ENCODE measurements at places on chromosomes 2 and 18. TPM values are rescaled to one million over a fixed set of nuclear protein-coding genes. Genes with fewer than 3 reads are reported as not detected.

DNA sequence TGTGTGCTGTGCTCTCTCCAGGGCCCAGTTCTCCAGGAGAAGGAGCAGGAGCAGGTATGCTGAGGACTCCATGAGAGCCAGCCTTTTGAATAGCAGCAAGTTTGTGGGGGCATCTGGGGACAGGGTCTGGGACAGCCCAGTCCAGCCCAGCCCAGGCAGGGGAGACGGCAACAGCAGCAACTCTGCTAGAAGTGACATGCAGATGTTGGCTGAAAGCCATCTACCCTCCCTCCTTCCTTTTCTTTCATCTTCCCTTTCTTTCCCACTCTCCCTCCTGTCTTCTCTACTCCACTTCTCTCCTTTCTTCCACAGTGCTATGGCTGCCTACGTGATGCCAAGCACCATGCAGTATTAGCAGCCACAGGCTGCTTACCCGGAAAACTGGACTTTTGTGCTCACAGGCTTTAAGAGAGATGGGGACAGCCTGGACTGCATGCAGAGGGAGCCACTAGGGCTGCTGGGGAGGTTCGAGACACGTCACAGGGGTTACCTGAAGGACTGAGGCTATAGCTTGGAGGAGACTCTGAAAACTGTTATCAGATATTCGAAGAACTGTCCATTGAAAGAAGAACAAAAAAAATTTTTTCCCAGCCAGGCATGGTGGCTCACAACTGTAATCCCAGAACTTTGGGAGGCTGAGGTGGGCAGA lies 23.8 kb upstream of the YWHAQ start:
- DNase-seq: no peak

DNA sequence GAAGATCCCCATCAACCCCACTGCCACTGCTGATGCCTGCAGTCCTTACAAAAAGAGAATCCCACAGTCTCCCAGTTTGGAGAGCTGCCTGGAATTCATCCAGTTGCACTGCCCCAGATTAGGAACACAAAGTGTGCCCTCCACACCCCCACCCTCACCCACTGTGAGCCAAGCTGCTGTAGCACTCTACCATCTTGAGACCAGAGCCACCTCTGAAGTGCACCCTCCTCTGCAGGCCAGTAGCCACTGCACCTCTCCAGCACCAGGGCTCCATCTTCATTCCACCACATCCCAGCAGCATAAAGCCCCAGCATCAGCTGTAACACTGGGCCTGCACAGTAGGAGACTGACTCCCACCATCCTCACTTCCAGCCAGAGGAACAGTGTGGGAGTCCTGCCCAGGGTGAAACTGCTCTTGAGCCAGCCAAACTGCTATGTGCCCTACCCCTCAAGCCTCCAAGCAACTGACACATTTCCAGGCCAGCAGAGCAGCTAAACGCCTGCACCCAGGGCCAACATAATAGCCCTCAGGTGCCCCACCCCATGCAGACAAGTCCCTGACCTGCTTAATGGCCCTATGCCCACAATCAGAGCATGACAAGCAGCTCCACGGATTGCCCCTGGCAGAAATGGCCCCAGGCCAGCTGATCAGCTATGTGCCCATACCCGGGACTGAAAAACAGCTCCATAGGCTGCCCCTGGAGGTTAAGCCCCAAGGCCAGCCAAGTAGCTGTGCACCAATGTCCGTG lies 206.0 kb downstream of the ATAD2B start:
- DNase-seq: no peak

DNA sequence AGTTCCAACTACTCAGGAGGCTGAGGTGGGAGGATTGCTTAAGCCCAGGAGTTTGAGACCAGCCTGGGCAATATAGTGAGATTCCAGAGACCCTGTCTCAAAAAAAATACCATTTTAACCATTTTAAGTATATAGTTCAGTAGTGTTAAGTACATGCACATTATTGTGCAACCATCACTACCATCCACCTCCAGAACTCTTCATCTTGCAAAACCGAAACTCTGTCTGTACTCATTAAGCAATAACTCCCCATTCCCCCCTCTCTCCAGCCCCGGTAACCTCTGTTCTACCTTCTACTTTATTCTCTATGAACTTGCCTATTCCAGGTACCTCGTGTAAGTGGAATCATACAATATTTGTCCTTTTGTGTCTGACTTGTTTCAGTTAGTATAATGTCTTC lies 86.4 kb downstream of the GFPT1 start:
- DNase-seq: no peak

GRCh38 chr2:30232801-30233130 lies 1.4 kb downstream of the LBH start:
- DNase-seq: no peak

GRCh38 chr18:69945220-69946114 lies 2.2 kb downstream of the CD226 start:
- no peak for DNase-seq

GRCh38 chr2:74387346-74387745 lies 7.2 kb upstream of the DCTN1 start:
- no peak for DNase-seq

GRCh38 chr2:17160594-17160993 lies 357.6 kb downstream of the RAD51AP2 start:
- no peak for DNase-seq

DNA sequence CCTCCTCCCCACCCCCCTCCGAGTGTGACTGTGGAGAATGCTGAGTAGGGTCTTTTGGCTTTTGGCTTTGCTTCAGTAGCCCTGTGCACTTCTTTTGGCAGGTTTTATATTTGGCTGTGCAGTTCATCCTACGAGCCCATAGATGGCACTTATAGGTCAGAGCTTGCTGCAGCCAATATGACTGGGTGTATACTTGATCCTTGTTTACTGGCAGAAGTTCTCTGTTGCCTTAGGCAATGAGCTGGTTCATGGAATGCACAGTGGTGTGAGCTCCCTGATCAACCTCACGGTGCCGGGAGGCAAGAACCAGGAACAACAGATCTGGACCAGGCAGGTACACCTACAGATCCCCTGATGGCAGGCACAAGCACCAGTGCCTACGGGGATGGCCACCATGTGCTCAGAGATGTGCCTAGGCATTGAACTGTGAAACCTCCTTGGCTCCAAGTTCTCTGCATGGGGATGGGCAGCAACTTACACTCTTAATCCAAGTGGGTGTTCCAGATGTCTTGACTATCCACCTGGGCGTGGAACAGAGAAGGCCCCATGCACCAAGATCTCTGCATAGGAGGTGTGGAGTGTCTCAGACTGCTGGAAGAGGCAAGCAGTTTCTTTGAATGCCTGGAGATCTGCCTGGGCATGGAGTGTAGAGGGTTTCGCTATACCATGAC lies 190.4 kb downstream of the KIAA1328 start:
- no peak for DNase-seq

- DNase-seq: no peak
Observed at GRCh38 chr18:57533006-57533867, 53.3 kb downstream of the FECH start.

- no peak for DNase-seq
Observed at GRCh38 chr18:72339976-72340375, 204.2 kb downstream of the CBLN2 start.

- no peak for DNase-seq
Observed at GRCh38 chr2:313991-314390, 26.1 kb upstream of the ALKAL2 start.

DNA sequence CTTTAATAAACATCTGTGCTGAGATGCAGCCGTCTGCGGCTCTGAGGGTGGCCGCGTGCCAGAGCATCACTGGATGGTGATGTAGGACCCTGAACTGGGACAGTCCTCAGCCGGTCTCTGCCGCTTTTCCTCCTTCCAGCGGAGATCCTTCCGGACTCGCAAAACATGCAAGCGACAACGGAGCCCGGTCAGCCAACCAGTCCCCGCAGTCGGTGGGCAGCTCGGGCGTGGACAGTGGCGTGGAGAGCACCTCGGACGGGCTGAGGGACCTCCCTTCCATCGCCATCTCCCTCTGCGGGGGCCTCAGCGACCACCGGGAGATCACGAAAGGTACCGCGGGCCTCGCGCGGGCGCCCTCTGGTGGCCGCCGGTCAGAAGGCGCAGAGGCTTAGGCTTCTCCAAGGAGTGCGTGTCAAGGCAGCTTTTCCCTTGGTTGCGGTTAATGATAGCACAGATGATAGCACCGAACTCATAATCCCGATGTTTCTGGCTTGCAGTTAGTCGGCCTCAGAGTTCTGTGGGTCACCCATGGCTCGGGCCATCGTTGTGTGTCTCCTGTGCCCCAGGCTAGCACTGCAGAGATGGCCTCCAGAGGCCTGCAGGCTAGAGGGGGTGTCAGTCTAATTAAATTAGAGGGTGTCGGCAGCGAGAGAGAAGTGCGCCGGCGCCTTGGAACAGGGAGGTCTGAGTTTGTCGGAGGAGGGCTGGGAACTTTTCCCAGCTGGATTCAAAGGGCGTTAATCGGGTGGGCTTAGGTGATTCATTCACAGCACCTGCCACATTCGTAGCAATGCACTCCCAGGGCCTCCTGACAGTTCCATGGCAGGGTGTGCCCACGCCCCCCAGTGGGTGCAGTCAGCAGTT lies 38.5 kb downstream of the LPIN1 start:
- DNase-seq: peak; percentile 71

DNA sequence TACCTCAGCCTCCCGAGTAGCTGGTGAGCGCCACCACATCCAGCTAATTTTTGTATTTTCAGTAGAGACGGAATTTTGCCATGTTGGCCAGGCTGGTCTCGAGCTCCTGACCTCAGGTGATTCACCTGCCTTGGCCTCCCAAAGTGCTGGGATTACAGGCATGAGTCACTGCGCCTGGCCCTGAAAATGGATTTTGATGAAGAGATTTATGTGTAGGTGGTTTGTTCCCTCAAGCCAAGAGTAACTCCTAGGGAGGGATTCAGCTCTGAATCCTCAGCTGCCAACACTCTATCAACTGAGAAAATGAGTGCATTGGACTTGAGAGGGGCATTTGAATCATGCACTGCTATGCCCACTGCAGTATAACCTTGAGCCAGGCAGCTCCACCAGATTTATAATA lies 17.5 kb upstream of the LIPG start:
- no peak for DNase-seq

DNA sequence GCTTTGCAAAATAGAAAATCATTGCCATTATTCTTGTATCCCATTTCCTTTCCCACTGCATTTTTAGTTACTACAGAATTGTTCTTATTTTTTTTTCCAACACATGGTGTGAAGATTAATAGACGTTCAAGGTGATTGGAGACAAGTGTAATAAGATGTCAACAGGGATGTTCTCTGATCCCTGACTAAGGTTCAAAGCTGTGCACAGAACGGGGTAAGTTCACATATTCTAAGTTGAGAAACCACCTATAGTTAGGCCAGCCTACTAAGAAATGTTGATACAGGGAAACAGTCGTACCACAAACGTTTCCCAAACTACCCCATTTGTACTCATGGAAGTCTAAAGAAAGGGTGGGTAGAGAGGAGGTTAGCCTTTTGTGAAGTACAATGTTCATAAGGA lies 6.4 kb upstream of the TMEM17 start:
- no peak for DNase-seq

DNA sequence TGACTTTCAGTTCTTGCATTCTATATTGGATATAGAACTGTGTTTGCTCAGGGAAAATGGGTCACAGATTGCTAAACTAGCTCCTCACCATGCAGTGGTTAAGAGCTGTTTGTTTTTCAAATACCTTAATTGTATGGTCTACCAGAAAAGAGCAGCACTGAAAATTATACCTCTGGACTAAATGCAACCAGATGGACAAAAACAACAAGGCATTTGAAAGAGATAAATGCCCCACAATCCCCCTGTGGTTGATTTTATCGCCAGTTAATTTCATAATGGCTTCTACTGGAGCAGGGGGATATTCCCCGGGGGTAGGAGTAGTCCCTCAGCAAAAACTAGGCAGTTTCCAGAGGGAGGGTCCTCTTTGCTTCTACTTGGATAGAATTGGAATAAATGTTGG lies 267.9 kb upstream of the TNP1 start:
- no peak for DNase-seq

- DNase-seq: no peak
Observed at GRCh38 chr18:28357766-28358401, 181.0 kb upstream of the CDH2 start.

DNA sequence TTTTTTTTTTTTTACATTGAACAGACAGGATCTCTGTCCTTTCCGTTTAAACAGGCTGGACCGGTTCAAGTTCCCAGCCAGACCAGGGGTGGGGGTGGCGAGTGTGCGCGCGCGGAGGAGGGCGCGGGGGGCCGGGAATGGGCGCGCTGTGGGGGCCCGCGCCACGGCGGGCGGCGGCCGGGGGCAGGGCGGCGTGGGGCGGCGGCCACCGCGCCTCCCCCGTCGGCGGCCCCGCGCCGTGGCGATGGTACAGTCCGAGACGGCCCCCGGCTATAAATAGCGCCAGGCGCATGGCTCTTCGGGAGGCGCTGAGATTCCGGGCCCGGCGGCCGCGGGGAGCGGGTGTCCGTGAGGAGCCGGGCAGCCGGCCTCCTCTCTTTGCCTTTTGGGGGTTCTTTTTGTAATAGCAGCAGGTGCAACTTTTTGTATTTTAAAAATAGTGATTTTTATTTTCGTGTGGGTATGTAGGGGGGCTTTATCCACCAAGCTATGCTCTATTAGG lies 430 bp upstream of the CELF4 start:
- no peak for DNase-seq

DNA sequence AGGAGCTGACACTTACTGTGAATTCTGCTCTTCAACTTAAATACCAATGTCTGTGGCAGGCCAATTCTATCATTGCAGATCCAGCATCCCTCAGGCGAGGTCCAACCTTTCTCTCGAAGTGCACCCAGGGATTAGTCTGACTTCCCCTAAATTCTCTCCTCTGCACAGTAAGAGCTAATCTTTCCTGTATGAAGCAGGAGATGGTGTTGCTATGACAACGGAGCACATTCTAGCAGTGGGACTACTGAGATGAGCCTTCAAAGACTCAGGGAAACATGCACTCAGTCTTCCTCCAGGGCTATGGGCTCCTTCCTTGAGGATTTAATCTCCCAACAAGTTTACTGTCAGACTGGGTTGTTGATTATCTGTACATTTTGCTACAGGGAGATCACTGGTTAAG lies 176.3 kb downstream of the NOL4 start:
- no peak for DNase-seq

DNA sequence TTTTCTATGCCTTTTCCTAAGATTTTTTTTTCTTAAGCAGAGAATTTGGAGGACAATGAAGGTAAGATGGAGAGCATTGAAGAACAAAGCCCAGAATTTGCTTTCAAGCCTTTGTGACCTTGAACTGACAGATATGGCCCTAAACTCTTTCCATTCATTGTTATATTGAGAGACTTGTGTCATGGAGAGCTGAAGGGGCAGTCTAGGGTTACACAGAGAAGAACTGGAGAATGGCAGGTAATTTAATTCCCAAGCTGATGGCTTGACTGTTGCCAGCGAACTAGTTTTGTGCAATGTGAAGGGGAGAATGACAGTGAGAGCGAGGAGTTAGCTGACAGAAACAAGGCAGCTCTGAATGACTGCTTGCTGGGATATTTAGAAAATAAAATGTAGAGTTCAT lies 1344.2 kb downstream of the LRP1B start:
- DNase-seq: no peak

GRCh38 chr2:205857520-205858237 lies 175.4 kb downstream of the NRP2 start:
- DNase-seq: no peak

Gene EPB41L3
- total RNA-seq: 6.7 TPM

Gene IL1F10
- not detected for total RNA-seq

Gene ZC3H6
- 3.7 TPM for total RNA-seq

Gene C2orf69
- 9.1 TPM for total RNA-seq

Gene B3GNT7
- total RNA-seq: 1.1 TPM

Gene ZDBF2
- 5.9 TPM for total RNA-seq

Gene ALLC
- total RNA-seq: 1.3 TPM

Gene SERPINB3
- total RNA-seq: 0.05 TPM
